ENCODE measurements at places on chromosomes 1 and 21. TPM values are rescaled to one million over a fixed set of nuclear protein-coding genes. Genes with fewer than 3 reads are reported as not detected.
A peak's percentile ranks its signal among the peaks of the same experiment; 100 is the strongest.

The B4GALT2 gene
- total RNA-seq = 25.4 TPM

The PTPN7 gene
- total RNA-seq = 41.6 TPM

The LRRC8B gene
- total RNA-seq = 31.4 TPM

The SLC30A1 gene
- total RNA-seq = 55.3 TPM

DNA sequence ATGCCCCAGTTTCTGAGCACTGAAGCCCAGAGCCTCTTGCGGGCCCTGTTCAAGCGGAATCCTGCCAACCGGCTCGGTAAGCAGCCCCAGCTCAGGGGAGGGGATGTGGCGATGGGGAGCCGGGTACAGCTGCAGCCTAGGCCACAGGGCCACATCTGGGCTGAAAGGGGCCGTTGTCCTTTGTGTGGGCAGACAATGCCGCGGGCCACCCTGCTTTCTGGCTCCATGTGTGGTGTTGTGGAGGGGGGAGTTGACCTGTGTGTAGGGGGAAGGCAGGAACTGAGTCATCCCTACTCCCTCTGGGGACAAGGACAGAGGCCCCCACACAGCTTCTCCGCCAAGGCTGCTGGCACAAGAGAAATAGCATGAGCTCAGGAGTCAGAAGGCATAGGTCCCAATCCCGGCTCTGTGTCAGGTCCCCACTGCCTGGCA lies 26.0 kb downstream of the RPS6KA1 start:
- peaks cover 14% of the 10 kb centered on the region for H3K4me1 ChIP-seq
- DNase-seq = peak; percentile 89
- no peak overlapping the region for H3K4me3 ChIP-seq
- no peaks in the 10 kb centered on the region for H3K36me3 ChIP-seq
- H3K27me3 ChIP-seq = no peaks in the 10 kb centered on the region
